Activated naive CD4-positive, alpha-beta T cell treated with Interleukin-2 at 50 U/mL for 16 hours (primary cell): ENCODE measurements at places on chromosomes 1 and 21.

GRCh38 chr1:8560611-8561544 is 243.0 kb downstream of the SLC45A1 start:
- DNase-seq: no peak

- no peak for DNase-seq
These were observed 37.6 kb upstream of the BTG3 start for GRCh38 chr21:17650292-17650691.

DNA sequence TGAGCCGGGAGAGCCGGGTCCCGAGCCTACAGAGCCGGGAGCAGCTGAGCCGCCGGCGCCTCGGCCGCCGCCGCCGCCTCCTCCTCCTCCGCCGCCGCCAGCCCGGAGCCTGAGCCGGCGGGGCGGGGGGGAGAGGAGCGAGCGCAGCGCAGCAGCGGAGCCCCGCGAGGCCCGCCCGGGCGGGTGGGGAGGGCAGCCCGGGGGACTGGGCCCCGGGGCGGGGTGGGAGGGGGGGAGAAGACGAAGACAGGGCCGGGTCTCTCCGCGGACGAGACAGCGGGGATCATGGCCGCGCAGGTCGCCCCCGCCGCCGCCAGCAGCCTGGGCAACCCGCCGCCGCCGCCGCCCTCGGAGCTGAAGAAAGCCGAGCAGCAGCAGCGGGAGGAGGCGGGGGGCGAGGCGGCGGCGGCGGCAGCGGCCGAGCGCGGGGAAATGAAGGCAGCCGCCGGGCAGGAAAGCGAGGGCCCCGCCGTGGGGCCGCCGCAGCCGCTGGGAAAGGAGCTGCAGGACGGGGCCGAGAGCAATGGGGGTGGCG is 371 bp downstream of the ARID1A start:
- peak; percentile 45 for DNase-seq

DNA sequence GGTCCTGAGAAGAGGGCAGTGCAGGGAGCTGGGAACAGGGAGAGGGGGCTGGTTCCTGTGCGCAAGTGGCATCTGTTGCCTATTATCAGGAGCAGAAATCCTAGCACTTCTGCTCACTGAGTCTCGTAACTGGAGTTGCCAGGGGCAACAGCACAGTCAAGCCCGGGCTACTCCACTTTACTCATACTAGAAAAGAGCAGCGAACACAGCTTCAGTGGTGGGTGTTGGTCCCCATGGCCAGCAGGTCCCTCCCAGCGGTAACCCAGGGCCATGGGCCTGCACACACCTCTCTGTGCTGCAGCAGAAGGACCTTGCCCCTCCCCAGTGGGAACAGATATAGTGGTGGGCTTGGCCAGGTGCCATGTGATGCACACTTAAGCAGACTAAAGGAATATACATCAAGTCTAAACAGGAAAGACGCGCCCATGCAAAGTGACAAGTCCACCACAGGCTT is 8.5 kb downstream of the PYCR2 start:
- DNase-seq: no peak

- no peak for DNase-seq
These were observed 4.8 kb downstream of the GBP7 start for GRCh38 chr1:89171067-89171438.

GRCh38 chr21:43269957-43270705 is 101.3 kb downstream of the CRYAA start:
- DNase-seq: no peak

GRCh38 chr1:153612111-153612754 is 704 bp downstream of the S100A16 start:
- DNase-seq: no peak

- DNase-seq: no peak
These were observed 32.1 kb downstream of the SMIM12 start for GRCh38 chr1:34827341-34827941.

- no peak for DNase-seq
These were observed 78.4 kb downstream of the ALPL start for GRCh38 chr1:21587602-21587953.

DNA sequence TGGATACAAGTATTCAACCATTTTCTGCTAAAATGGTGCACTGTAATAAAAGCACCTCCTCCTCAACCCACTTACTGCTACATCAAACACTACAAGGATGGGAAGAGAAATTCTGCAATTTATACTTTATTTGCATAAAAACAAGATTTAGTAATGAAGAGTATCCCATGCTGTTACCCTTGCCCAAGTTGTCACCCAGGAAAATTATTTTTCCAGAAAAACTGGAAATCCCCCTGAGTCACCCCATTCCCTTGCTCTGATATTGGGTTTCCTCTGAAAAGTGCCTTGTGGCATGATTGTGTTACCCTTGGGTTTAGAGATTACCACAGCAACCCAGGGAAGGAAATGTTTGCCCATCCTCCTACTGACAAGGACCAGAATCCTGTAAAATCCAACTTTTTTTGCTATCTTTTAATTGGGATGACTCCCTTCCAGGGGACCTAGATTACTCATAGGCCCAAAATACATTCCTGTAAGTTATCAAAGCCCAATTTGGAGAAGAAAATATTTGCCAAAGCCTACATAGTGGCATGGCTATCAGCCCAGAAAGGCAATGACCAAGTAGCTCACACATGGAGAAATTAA is 16.5 kb upstream of the ZC3H11B start:
- no peak for DNase-seq

DNA sequence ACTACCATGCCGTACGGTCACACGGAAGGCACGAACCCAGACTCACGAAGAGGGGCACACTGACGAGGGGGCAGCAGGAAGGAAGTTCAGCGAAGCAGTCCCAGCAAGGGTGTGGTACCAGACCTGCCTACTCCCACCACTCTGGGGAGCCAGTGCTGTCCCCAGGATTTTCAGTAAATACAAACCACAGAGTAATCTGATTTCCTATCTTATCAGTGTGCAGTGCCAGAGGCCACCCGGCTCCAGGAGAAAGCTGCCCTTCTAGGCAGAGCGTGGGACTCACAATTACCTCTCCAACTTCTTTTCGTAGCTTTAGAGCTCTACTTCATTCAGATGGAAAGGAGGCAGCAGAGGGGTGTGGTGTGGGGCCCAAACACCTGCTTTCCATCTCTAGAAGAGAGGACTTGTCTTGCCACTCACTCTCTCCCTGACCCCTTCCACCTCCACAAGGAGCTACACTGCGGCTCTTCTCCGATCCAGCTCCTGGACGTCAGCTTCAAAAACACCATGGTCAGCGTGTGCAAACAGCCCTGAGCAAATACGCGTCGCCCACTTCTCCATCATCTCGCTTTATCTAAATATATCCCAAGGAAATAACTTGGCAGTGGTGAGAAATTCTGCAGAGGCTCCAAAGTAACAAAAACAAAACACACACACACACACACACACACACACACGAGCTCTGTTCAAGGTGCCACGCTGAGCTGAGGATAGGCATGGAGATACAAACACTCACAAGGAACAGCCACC is 98.5 kb downstream of the MRPL37 start:
- DNase-seq: no peak

DNA sequence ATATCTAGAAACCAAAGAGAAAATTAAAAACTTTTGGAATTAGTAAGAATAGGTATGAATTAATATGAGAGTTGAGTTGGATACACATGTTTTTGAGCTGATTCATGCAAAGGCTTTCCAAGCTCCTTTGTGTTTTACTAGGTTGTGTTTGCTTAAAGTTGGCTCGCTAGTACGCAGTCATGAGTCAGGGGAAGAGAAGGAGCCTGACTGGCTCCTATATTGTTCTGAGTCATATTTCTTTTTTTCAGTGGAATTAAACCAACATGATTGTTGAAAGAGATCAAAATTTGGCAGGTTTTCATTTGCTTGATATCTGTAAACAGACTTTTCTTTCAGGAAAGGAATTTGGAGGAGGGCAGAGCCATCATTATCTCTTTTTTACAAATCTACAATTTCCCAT is 66.7 kb downstream of the MAGI3 start:
- DNase-seq: no peak

DNA sequence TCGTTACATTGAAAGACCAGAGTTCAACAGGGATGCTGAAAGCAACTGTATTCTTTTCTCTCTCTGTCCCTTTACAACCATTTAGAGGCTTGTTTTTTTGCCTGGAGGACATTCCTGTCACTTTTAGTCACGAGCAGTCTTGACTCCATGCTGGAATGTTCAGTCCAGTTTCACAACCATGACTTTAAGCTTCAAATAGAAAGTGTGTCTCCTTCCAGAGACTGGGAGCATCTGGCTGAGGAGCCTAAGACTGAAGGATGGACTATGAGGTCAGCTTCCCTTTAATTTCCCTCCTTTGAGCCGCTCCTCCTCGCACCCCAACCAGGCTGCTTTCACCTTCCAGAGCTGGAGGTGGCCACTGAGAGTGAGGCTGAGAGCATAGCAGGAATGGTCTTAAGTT is 10.5 kb upstream of the RYR2 start:
- no peak for DNase-seq

GRCh38 chr1:117210831-117211261 is at the start of gene VTCN1:
Gene VTCN1, minus strand, starts transcription at chr1:117210927. Its CDS starts 72 bp downstream, at chr1:117210855.
- DNase-seq: no peak

DNA sequence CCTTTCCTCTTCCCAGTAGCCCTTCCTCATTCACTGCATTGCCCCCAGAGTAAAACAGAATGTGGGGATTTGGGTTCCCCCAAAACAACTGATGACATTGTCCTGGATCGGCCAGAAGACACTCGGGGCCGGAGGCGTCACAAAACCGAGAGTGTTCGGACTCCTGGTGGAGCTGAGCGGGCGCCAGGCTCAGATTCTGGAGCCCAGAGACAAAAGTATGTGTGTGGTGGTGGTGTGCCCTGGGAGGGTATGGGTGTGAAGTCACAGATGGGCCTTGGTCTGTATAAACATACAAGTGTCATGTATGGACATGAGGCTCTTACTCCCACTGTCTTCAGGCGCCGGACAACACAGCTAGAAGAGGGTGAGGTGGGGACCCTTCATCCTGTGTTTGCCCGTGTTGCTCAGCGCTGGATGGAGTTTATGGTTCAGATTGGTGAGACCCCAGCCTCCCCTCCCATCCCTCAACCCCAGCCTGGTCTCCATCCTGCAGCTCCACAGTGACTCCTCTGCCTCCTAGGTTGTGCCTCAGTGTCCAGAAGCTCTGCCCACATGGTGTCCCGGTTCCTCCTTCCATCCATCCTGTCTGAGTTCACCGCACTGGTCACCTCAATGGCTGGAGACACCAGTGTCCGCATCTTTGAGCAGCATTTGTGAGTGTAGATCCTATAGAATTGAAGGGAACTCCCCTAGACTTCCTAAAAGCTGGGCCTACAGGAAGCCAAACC is 12.4 kb downstream of the HYI start:
- no peak for DNase-seq

GRCh38 chr1:60898987-60899386 is 183.4 kb upstream of the NFIA start:
- no peak for DNase-seq

DNA sequence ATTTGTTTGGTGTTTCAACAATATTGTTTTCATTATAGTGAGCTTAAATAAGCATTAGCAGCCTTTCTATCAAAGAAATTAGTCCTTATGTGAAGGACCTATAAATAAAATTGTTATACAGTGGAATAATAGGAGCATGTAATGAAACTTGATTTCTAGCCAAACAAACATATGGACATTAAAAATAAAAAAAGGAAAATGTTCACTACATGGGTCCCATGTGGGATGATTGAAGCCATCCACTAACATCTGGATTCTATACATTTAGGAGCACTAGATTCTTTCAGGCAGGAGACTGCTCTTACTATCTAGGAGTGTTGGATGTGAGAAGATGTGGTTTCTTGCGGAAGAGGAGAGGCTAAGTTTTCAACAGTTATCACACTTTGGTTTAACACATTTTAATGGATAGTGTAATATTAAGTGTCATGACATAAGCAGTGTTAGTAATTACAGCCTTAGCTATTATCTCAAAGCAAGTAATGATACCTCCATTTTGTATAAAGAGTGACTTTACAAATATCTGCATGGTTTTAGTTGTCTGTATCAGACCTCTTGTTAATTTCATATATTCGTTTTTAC is 62.3 kb downstream of the LYPLAL1 start:
- DNase-seq: no peak

GRCh38 chr21:41713495-41714281 is 53.2 kb downstream of the RIPK4 start:
- no peak for DNase-seq

DNA sequence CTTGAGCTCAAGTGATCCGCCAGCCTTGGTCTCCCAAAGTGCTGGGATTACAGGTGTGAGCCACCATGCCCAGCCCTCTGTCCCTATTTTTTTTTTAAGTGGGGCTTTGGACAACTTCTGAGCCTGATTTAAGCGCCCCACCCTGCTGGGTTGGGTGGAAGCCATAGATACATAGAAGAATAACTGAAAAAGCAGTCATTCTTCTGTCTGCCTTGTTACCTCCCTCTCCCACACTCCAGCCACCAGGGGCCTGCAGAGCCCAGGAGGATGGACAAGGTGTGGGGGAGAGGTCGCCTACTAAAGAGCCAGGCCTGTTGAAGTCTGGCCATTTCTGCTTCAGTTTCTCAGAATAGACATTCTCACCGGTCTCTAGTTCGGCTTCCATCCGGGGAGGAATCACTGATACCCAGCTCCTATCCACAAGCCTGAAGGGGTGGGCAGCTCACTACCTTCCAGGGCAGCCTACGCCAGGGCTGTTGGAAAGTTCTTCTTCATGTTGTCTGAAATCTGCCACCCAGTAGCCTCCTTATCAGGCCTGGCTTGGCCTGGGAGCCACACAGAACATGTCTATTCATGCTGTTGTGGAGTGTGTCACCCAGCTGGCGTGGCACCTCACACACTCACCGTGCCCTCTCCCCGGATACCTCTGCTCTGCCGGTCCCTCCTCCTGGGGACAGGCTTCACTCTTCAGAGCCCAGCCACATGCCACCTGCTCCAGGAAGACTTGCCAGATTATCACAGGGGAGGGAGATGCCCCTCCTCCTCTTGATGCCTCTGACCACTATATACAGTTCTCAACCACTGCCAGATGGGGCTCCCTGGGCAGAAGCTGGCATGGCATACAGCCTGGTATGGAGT is 27.7 kb downstream of the KNCN start:
- no peak for DNase-seq
